ENCODE measurements at places on chromosomes 3 and 15. TPM values are rescaled to one million over a fixed set of nuclear protein-coding genes. Genes with fewer than 3 reads are reported as not detected.
A peak's percentile ranks its signal among the peaks of the same experiment; 100 is the strongest.

GRCh38 chr15:58487041-58487723, 55.4 kb downstream of the LIPC start:
- no peak for DNase-seq

DNA sequence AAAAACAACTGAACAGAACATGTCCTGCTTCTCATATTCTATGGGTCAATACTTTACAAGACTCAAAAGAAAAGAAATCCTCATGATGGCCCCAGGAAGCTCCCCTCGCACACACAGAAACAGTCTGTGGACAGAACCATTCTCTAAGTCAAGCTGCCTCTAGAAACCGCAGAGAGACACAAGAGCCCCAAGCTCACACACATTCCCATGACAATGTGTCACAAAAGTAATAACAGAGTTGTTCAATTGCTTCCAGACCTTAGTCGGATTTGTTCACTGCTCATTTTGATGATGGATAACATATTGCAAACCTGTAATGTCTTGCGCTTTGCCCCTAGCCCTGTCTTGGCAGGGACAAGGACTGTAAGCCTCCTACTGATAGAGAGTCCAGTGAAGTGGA, 60.9 kb downstream of the UMPS start:
- no peak for DNase-seq

- peak; percentile 66 for DNase-seq
These were observed 97.3 kb upstream of the LRIG1 start for GRCh38 chr3:66598168-66598567.

P2RY13 gene
- 1.2 TPM for polyA plus RNA-seq

LDHAL6B gene
- not detected for polyA plus RNA-seq

PSTPIP1 gene
- polyA plus RNA-seq = 2.2 TPM

DNA sequence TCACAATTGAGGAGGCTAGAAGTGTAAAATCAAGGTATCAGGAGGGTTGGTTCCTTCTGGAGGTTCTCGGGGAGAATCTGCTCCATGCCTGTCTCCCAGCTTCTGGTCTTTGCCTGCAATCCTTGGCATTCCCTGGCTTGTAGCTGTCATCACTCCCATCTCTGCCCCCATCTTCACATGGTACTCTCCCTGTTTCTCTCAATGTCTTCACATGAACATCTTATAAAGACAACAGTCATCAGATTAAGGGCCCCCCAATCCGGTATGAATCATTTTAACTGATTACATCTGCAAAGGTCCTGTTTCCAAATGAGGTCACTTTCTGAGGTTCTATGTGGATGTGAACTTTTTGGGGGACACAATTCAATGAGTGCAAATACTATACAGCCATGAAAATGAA, 113.0 kb upstream of the GALNT15 start:
- no peak for DNase-seq

DNA sequence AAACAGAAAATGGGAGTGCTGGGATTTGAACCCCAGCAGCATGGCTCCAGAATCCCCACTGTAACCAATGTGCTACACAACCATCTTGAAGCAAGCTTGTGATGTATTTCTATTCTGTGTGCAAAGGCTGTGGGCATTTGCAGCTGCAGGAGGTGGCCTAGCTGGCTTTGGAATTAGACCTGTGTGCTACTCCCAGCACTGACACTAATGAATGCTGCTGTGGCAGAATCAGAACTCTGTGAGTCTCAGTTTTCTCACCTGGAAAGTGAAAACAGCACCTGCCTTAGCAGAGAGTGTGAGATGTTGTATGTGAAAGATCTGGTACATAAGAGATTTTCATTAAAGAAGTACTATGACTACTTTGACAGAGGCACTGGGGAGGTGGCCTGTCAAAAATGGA, 21.5 kb upstream of the SMAD6 start:
- DNase-seq = no peak

DNA sequence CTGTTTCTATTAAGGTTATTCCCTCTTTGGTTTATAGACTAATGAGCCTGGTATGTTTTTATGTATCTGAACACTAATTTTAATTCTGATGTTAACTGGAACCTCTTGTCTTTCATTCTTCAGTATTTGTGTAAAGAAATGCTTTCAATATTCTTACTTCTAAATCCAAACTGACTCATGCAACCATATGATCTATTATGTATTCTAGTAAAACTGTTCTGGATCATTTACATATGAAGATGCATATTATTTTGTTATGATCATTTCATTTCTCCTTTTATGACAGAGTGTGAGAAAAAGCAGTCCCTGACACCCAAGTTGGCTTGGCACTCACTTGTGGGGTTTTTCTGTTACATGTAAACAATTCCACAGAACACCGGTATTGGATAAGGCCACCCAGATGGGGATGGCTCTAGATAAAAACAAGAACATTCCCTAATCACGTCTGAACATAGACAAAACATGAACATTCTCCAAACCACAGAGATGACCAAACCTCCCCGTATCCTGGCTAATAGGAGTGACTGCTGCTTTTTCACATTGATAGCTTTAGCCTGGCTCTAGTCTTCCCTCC, 72.2 kb upstream of the EPHB3 start:
- no peak for DNase-seq

DNA sequence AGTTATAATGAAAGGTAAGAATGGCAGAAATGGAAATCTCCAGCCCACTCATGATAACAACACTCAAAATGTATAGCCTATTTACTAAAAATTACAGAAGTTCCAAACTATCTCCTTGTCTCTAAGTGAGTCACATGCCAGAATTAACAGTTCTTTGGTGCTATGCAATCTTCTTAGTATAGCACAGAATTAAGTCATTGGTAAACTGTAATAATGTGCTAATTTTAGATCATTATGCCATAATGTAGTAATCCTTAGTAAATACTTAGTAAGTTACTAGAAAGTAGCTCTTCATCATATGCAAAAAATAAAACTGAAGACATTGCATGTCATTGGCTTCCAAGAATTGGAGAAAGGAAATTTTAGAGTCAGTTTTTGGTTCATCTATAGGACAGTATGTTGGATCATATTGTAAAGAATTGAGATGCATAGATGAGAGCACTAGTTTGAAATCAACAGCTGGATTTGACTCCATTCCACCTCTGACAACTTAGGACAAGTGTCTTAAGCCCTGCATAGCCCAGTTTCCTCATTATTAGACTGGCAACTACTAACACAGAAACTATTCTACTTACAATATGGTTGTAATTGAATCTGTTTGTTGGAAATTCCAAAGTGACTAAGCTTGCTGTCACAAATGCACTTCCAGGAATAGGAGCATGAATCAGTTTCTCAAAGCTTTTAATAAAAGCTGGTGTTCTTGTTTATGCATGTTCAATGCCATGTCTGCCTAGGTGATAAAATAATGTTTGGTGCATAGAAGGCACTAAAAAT, 40.1 kb upstream of the CD47 start:
- no peak for DNase-seq

GRCh38 chr3:41975416-41976103, 13.7 kb upstream of the ULK4 start:
- no peak for DNase-seq

- no peak for DNase-seq
These were observed 67.8 kb downstream of the RAB11A start for GRCh38 chr15:65937054-65937453.

DNA sequence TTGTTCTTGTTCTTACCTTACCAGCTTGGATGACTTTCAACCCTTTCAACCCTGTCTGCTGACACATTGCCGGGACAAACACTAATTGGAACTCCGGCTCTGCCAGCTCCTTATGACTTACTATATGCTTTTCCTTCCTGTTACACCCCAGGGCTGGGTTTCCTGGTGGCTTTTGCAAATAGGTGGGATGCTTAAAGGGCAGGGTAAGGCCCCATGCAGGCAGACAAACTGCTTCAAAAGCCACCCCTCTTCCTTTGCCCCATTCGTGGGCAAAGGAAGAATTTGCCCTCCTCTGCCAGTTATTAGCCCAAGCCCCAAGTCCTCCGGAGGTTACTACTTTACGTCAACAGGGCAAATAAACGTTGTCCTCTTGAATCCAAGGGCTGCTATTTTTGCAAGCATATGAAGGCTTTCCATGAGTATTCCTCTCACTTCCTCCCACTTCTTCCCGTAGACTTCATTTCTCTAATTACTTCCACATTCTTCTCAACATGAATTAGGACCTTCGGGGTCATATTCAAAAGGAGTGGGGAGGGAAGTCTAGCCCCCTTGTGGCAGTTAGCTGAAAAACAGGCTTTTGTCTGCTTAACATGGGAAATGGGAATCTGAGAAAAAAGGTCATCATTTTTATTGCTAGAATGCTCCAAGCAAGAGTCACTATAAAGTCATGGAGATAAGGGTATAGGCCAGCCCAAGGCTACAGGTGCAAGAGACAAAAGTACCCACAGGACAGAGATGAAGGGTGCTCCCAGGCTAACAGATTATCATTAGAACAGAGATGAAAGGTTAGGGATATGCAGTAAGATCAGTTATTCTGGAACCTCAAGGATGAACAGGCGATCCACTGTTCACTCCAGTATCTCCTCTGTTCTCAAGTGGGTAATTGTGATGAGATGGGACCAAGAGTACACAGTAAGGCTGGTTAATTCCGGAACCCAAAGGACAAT, 56.3 kb upstream of the FSTL1 start:
- DNase-seq = peak; percentile 61

BFSP2 gene
- polyA plus RNA-seq = not detected

HCLS1 gene
- 6.2 TPM for polyA plus RNA-seq

DNA sequence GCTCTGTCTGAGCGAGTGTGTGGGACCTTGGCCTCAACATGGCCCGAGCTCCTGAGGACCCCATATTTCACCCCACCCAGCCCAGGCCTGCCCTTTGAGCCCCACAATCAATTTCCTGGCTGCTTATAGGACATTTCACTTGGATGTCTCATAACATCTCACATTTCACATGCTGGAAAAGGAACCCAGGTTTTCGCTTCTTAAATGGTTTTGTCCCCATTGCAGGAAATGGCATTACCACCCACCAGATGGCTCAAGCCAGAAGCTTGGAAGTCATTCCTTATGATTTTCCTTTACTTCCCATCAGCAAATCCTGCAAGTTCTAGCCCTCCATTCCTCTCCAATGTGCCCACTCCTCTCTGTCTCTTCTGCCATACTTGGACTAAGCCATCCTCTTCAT, 14.9 kb downstream of the ITGA11 start:
- no peak for DNase-seq

CA12 gene
- polyA plus RNA-seq = 1.4 TPM

DNA sequence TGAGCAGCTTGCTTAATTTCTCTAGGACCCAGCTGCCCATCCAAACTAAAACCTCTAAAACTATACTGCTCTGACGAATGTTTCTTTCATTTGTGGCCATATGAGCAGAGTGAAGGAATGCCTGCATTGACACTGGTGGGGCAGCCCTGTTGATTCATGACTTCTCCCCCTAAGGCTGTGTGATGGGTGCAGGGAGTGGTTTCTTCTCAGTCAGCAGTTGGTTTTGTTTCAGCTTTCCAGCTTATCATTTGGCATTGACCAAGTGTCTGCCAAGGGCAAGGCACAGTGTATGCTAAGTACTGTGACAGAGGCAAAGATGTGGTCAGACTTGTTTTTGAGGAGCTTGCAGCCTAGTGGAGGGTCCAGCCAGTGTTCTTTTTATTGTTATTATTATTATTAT, 4.7 kb downstream of the ABHD6 start:
- no peak for DNase-seq

DNA sequence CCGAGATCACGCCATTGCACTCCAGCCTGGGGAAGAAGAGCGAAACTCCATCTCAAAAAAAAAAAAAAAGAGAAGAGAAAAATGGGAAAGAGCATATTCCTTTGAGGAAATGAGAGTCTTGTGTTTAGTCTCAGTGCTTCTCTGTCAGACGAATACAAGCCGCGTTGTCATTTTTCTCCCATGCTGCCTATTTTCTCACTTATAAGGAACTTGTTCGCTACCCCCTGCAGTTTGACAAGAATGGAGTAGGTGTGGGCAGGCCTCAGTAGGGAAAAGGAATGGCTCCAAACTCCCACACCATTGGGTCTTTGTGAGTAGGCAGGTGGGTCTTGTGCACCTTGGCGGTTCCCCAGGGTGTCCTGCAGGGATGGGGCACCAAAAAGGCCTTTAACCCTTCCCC, 6.5 kb downstream of the GPR160 start:
- no peak for DNase-seq

DNA sequence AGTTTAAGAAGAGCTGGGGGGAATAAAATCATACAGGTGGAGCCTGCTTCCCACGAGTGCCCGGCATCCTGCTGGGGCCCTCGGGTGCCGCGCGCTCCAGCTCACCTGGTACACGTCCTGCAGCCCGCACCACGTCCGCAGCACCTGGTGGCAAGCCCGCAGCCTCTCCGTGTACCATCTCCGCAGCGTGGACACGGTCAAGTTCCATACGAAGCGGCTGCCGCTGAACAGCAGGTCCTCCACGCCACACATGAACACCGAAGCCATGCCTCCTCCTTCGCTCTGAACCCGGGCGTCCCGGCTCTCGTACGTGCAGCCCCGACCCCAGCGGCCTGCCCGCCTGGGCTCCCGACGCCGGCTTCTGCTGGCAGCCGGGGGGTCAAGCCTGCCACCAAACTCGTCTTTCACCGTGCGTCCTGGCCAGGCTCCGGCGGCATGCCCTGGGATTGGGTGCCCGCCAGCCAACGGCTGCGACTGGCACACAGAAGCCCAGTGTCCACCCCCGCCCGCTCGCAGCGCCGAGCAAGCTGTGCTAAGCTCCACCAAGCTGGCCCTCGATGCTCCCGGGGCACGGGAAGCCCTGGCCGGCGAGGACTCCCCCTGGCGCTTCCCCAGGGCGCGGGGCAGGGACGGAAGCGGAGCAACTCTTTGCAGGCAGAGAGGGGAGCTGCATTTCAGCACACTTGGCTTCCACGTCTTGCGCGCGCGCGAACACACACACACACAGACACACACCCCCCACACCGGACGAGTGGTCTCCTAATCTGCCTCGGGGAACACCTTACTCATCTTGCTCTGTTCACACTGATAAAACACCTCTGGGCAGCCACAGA, at the start of gene FRMD4B:
Gene FRMD4B, minus strand, starts transcription at position 366 of the 833 bp plus-strand sequence. Its CDS starts 99 bp downstream, at position 267.
- peak; percentile 48 for DNase-seq

DNA sequence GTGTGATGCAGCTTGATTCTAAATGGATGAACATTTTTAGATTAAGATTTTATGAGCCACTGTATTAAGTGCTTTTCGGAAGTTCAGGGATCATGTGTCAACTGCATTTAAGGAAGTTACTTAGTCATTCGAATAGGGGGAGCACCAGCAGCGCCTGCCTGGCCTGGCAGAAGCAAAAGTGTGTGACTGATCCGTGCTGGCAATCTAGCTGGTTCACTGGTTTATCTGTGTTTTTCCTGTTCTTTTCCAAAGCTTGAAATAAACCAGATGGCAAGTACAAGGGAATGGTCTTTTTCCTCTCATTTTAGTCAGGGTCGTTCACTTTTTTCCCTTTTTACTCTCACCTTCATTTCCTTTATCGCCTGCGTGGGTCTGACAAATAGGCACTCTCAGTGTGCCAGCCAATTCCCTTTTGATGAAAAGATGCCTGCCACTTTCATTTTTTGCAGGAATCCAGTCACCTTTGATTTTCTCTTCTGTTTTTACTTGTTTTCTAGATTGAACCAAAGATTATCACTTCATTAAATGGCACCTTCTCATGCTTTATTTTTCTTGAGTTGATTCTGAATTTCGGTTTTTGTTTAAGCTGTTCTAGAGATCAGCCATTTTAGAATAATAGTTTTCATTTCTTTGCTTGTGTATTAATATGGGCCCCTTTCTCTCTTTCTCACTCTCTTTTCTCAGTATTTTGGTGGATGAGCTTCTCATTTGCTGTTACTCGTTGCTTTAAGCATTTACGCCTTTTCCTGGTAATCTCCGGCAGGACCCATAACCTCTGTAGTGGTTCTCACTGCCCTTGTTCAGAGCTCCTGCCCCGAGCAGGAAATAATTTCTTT, 2.8 kb downstream of the ABHD2 start:
- DNase-seq = peak; percentile 23

- DNase-seq = no peak
These were observed 91.9 kb downstream of the MB21D2 start for GRCh38 chr3:192825657-192826200.

GRCh38 chr3:97699889-97700288, 64.7 kb upstream of the ARL6 start:
- DNase-seq = no peak

FLNB gene
- 54.9 TPM for polyA plus RNA-seq
